ENCODE measurements at places on chromosomes 1 and 21.
A peak's percentile ranks its signal among the peaks of the same experiment; 100 is the strongest.

GRCh38 chr21:34881421-34881820 is 167.7 kb downstream of the RUNX1 start:
- DNase-seq, result no peak

- no peak for DNase-seq
These were observed 734.3 kb downstream of the ADGRL2 start for GRCh38 chr1:82534996-82535395.

GRCh38 chr1:244836135-244836521 is 670 bp downstream of the COX20 start:
- DNase-seq, result no peak

DNA sequence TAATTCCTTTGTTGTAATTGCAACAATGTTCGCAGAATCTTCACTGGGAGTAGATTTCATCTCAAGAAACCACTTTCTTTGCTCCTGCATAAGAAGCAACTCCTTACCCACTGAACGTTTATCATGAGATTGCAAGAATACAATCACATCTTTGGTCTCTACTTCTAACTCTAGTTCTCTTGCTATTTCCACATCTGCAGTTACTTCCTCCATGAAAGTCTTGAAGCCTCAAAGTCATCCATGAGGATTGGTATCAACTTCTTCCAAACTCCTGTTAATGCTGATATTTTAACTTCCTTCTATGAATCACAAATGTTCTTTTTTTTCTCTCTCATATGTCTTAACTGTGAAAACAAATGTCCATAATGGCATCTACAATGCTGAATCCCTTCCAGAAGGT is 118.6 kb upstream of the RAB4A start:
- DNase-seq, result no peak

GRCh38 chr1:3070309-3070643 is 1.3 kb downstream of the PRDM16 start:
- DNase-seq, result no peak

- DNase-seq, result no peak
These were observed 1447.8 kb upstream of the PRMT6 start for GRCh38 chr1:105608713-105609112.

- no peak for DNase-seq
These were observed 30.4 kb upstream of the TMEM61 start for GRCh38 chr1:54950006-54950368.

DNA sequence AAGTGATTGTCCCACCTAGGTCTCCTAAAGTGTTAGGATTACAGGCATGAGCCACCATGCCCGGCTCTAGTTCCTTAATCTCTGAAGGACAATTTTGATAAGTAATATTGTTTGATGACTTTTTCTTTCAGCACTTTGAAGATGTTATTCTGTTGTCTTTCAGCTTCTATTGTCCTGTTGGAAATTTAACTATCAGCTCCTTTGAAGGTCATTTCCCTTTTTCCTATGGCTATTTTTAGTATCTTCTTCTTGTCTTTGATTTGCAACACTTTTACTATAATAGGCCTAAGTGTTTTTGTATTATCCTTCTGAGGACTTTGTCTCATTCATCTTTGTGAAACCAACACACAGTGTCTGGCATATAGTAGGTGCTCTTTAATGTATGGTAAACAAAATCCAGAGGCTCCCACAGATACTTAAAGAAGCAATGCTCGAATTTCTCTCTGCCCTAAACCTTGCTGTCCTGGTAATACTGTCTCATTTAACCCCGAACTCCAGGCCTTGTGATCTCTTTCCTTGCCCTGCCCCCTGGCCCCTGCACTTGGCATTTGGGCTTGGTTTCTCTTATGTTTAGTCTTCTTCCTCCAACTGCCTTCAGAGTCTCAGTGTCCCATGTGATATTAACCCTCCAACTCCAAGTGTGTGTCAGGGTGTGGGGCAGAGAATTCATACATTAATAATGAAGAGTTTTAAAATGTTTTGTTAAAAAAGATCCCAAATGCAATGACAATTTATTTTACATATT is 19.0 kb upstream of the AGO1 start:
- peak; percentile 63 for DNase-seq

DNA sequence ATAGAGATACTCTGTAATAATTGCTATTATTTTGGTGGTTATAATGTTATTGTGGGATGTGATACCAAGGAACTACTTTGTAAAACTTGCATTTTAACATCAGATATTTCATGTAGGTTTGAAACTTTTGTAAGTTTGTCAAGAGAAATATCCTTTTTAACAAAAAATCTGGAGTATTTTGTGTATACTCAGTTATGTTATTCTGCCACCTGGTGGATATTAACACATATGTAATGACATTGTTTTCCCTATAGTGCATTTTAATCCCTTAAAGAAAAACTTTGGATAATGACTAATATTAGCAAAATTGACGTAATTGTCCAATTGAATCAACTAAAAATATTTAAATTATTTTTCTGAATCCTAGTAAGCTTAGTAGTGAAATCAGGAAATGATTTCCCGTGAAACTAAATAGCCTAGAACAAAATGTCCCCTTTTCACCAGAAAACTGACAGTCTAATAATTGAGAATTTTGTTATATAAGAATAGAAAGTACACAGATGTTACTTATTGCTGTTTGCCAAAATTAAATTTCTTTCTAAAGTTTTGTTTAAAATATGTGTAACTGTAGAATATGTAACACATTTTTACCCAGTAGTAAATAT is 39.6 kb downstream of the KCTD3 start:
- peak; percentile 41 for DNase-seq

- DNase-seq, result no peak
These were observed 249.6 kb downstream of the COL11A1 start for GRCh38 chr1:102858695-102859094.

DNA sequence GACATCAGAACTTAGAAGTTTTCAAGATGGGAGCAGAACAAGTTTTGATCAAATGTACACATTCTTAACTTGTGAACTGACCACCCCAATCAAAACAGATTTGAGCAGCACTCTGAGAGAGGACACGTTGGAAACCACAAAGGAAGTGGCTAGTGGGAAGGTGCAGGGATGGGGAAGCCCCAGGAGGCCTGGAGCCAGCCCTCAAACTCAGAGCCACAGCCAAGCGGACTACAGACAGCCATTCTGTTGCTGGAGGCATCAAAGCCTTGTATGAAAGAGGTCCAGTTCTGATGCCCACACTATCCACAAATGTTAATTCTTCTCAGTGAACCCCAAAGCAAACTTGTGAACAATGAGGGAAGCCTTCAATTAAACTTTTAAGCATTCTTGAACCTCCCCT is 143.6 kb upstream of the RAB4A start:
- DNase-seq, result peak; percentile 46

- no peak for DNase-seq
These were observed 12.0 kb downstream of the SEMA6C start for GRCh38 chr1:151134396-151134795.

GRCh38 chr21:39774227-39774626 is 29.2 kb downstream of the IGSF5 start:
- no peak for DNase-seq

DNA sequence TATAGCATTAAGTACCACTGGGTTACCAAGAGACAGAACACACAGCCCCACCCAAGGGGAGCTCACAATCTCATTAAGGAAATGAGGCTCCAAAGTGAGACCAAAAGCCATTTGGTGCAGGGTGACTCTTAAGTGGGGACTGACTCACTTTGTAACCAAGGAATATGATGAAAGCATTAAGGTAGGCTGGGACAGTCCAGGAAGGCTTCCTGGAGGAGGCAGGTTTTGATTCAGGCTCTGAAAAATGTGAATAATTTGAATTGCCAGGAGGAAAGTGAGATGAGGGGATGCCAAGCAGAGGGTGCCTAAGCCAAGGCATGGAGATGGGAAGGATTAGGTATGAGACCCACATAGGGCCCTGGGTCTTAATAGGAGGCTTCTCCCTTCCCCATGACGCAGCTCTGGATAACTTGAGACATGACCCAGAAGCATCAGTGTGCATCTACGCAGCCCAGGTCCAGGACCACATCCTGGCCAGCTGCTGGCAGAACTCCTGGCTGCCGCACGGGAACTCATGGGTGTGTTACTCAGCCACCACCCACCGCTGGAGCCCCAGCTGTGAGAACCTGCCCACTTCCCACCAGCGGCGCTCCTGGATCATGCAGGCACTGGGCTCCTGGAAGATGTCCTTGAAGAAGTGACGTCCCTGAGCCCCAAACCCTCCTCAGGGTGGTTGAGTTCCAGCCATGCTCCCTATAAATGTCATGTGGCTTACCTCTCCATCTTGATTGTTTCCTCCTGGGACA is 5.9 kb upstream of the TTC4 start:
- DNase-seq, result no peak

GRCh38 chr1:190244406-190244805 is 233.3 kb downstream of the BRINP3 start:
- DNase-seq, result no peak

DNA sequence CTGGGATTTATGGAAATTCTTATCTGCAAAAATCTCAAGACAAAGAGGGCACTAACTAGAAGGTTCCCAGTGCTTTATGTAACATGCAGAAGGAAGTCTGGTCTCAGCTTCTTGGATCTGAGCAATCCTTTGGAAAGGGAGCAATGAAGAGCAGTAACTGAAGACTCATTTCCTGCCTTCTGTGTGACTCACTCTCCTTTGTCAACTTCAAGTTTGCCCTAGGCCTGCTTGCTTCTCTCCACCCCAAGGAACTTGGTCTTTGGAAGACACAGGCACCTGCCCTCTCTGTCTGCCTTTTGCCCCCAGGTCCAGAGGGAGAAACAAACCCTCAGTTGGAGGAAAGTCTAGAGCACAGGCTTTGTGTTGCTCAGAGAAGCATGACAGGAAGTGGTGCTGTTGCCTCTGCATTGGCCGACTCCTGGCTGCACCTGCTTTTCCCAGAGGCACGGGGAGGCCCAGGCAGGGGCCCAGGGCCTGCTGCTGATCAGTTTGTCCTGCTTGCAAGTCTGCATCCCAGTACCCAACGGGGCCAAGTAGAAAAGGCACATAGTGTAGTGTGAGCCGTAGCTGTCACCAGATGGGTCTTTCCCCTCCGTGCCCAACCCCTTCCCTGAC is 137.2 kb downstream of the DHRS3 start:
- peak; percentile 64 for DNase-seq
